ENCODE measurements at places on chromosomes 13 and 19.

DNA sequence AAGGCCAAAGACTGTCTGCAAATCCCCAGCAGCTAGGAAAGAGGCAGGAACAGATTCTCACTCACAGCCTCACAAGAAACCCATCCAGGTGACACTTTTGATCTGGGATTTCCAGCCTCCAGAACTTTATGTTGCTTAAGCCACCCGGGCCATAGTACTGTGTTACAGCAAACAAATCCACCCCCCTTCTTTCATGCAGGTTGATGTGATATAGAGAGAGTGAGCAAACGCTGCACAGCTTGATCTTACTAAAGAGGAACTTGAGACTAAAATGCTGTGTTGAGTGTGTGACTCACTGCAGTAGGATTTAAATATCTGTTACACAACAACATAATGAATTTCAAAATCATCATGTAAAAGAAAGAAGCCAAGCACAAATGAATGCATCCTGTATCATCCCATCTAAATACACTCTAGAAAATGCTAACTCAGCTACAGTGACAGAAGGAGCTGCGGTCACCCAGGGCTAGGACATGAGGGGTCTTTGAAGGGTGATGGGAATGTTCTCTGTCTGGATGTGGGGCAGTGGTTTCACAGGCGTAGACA lies 32.2 kb downstream of the RCBTB2 start:
- DNase-seq = no peak

DNA sequence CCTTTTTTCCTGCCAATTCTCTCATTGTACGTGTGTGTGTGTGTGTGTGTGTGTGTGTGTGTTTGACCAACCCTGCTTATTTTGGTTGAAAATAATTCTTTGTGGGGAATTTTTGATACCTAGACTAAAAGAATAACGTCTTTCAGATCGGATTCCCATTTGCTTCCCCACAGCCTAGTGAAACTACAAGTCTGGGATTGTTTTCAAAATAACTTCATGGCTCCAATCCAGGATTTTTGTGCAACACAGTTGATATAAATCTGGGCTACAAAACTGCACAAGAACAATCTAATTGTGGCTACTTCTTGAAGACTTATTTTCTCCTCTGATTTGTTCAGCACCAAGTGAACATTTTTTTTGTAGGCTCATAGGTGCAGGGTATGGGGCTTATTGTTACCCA lies 332.8 kb upstream of the MIR17HG start:
- DNase-seq = no peak

GRCh38 chr13:41465241-41465847 lies 8.0 kb downstream of the RGCC start:
- peak; percentile 92 for DNase-seq

DNA sequence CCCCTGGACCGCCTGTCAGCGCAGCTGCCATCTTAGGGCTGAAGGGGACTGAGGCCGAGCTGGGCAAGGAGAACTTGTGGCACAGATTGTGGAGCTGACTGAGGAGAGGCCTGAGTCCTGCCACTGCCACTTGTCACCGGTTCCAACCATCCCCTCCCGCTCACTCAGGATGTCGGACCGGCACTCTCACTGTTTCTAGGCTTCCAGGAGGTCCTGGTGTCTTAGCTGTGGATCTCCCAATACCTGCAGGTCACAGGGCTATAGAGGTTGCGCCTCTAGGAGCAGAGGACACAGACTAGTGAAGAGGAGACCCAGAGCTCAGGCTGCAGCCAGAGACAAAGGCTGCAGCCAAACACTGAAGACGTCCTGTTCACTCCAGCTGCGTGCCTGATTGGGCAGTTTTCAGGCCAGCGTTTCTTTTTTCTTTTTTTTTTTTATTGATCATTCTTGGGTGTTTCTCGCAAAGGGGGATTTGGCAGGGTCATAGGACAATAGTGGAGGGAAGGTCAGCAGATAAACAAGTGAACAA lies 15.3 kb upstream of the ZNF486 start:
- DNase-seq = no peak

DNA sequence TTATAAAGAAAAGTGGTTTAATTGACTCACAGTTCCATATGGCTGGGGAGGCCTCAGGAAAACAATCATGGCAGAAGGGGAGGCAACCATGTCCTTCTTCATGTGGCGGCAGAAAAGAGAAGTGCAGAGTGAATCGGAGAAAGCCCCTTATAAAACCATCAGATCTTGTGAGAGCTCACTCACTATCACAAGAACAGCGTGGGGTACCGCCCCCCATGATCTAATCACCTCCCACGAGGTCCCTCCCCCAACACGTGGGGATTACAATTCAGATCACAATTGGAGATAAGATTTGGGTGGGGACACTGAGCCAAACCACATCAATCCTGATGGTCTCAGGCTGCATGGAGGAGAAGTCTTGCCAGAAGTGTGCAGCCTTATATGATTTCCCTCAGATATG lies 26.0 kb downstream of the TM9SF2 start:
- peak; percentile 30 for DNase-seq

DNA sequence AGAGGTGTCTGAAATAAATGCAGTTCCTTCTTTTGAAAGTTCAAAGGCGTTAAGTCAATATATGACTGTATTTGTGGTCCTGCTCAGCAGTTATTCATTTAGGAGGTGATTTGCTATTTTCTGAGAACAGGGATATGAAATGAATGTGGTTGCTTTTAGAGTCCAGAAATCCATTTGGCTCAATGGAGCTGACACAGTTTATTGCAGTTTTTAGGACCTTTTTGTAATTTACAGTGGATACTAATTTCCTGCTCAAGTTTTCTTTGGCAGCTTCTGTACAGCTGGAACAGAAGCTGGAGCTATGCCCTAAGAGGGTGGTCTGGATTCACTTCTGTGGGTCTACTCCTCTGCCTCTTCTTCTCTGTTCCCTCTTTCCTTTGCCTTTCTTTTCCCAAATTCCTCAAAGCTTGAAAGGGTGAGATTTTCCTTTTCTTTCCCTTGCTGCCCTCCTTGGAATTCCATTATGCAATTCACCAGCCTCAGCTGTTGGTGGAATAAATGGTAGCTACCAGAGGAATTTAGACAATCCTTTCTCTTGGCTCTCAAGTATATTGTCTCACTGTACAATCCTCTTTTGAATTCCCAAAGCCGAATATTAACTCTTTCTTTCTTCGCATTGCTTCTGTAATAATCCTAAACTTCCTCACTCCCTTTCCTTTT lies 39.9 kb downstream of the ITGBL1 start:
- no peak for DNase-seq

- no peak for DNase-seq
Observed at GRCh38 chr13:72180253-72180952, 313.4 kb upstream of the DACH1 start.

DNA sequence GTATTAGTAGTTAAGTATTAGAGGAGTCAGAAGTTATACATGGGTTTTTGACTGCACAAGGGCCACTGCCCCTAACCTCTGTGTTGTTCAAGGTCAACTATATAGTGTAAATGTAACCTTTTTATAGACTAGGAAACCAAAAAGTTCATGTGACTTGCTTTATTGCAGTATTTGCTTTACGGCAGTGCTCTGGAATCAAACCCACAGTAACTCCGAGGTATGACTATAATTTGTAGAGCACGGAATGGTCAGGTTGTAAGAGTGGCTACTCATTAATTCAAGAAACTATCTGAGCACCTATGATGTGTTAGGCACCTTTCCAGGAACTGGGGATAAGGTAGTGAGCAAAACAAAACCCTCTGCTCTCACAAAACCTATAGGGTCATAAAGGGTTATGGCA lies 22.2 kb downstream of the SUPT20H start:
- DNase-seq = no peak

DNA sequence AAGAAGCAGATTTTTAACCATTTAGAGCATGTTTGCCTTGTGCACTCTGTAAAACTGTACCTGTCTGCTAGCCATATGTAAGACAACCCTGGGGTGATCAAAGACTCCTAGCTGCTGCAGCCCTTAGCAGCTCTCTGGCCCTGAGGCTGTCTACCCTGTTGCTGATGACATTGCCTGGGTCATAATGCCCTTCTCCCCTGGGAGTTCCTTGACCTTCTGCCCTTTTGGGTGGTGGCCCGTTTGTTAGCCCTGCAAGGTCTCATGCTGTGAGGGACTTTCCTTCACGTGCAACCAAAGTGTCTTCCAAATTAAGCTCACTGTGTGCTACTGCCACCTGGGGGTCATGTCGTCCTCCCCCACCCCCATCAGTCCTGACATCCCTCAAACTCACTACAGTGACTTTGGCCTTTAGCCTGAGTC lies 7.4 kb downstream of the GPC6 start:
- no peak for DNase-seq

GRCh38 chr19:19185853-19186740 lies 5.9 kb downstream of the BORCS8 start:
- peak; percentile 71 for DNase-seq

DNA sequence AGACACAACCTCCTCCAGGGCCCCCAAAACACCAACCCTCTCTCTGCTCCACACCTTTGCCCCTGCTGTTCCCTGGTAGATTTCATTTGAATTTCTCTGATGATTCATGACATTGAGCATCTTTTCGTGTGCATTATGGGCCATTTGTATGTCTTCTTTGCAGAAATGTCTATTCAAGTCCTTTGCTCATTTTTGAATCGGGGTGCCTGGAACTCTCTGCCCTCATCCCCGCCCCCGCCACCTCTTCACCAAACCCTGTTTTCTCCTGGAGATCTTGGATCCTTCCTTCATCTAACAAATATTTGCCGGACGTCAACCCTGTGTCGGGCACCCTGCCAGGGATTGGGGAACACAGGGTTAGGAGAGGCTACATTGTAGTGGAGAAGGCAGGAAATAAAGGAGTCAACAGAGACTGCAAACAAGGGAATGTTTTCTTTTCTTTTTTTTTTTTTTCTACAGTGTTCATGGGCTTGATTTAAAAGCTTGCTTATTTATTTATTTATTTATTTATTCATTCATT lies 25.5 kb upstream of the SLC1A5 start:
- DNase-seq = no peak

All from CD4-positive, alpha-beta T cell treated with Interleukin-17A for 1 hour (primary cell).